Astrocyte (in vitro differentiated cells and primary cell): ENCODE measurements at places on chromosomes 1 and 21. TPM values are rescaled to one million over a fixed set of nuclear protein-coding genes. Genes with fewer than 3 reads are reported as not detected.
A peak's percentile ranks its signal among the peaks of the same experiment; 100 is the strongest.

The RHOU gene
- 3.5 and 6.1 TPM in 2 replicates for total RNA-seq

DNA sequence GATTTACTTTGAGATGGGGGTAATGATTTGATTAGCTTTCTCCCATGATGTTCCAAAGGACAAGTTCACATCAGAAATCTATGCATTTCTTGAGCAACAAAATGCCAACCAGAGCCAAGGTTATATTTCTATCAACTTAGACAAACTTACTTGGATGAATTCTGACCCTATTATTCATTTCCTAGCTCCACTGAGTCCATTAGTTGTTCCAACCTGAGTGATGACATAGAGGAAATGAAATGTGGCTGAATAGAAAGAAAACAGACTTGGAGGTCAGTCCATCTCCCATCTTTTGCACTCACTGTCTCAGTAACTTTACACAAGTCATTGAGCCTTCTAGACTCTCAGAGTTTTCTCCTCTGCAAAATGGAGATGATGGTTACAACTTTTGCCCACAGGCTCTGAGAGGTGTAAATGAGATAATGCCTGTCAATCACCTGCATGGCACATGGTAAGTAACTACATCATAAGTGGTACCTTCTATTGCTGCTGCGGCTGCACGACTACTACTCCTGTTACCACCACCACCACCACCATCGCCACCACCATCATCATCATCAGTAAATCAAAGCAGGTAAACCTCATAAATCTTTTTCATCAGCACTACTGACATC, 98.2 kb downstream of the PTPN14 start:
- peak; percentile 73 for DNase-seq

- peak; percentile 12 for DNase-seq
These were observed 46.3 kb downstream of the AGPAT3 start for GRCh38 chr21:43911015-43911934.

The ANGPTL3 gene
- not detected in 2 replicates for total RNA-seq

GRCh38 chr1:85303440-85304162, 27.2 kb upstream of the BCL10 start:
- no peak for DNase-seq

- peak; percentile 47 for DNase-seq
These were observed 80.6 kb downstream of the TNFSF18 start for GRCh38 chr1:172970186-172970585.

The ITGB3BP gene
- total RNA-seq: 13.6 and 15.6 TPM in 2 replicates

GRCh38 chr1:159408862-159409400, 23.1 kb upstream of the OR10J4 start:
- no peak for DNase-seq

GRCh38 chr1:41540886-41541591, 56.6 kb upstream of the EDN2 start:
- DNase-seq: peak; percentile 49

GRCh38 chr1:63861052-63861691, 87.4 kb downstream of the ROR1 start:
- no peak for DNase-seq

GRCh38 chr1:99358770-99359169, 94.5 kb downstream of the PLPPR4 start:
- no peak for DNase-seq

- DNase-seq: no peak
These were observed 223.0 kb downstream of the LTN1 start for GRCh38 chr21:28769683-28770082.

The AIRE gene
- 0.07 TPM in 1 of 2 replicates, not detected in the other for total RNA-seq

DNA sequence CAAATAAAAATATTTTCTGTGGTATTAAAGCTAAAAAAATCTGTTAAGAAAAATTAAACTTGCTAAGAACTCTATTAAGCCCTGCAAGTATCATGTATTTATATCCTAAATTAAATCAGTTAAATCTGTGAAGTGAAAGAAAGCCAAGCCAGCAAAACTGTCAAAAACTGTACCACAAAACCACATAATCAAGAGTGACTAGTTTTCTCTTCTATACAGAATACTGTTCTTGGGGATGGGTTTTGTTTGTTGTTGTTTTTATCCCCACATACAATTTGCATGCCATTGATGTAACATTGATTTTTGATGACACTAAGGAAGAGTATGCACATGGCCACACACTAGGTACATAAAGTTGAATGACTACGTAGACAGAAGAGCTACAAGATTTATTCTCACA, 20.4 kb downstream of the DPH5 start:
- DNase-seq: no peak

The ZSWIM5 gene
- 0.79 and 1.1 TPM in 2 replicates for total RNA-seq

The KIAA0040 gene
- 5.0 and 5.2 TPM in 2 replicates for total RNA-seq

DNA sequence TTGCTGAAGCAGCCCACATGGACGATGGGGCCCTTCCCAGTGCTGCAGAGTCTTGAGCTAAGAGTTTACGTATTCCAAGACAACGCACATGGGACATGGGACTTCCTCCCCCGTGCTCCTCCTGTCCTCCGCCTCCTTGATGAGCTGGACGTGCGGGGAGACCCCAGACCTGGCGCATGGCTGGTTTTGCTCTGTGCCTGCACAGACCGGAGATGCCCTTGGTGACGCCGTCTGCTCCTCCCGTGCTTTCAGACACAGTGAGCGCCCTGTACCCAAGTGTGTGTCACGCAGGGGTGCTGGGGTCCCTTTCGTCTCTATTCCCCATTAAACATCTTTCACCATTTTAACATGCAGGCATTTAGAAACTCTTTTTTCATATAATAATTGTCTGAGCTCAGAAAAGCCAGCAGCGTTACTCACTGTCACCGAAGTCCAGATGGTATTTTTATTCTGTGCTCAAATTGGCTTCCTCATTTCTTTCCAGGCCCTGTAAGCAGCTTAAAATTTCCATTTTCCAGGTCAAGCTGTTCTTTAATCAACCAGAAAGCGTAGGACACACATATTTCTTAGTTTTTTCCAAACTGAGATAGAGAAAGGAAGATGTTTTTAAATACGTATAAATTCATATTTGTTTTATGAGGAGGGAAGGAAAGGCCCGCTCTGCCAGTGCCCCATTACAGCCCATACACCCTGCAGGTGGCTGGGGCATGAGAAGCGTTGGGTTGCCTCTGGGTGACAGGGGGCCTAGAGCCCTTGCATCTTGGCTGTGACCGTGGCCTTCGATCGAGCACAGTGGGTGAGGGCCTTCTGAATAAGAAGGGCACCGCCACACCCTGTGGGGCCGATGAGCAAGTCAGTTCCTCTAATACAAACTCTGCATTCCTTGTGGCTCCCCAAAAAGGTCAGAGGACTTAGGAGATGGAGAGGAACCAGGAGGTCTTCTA, 17.9 kb upstream of the ZBTB21 start:
- no peak for DNase-seq

DNA sequence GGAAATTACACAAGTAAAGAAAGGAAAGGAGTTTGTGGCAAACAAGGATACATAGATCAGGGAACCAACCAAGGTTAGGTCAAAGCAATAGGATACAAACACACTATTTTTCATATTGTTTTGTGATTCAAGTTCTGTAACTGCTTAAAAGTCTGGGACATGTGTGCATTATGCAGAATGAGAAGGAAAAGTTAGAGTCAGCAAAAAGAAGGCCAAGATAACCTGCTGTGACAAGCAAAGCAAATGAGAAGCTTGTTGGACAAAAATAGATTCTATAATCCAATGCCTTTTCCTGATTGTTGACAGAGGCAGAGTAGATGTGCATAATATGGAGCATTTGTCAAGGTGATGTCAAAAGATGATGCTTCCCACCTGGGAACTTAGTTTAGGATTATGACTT, 556.0 kb upstream of the CXADR start:
- no peak for DNase-seq

The HSD11B1 gene
- not detected in 2 replicates for total RNA-seq

- peak; percentile 60 for DNase-seq
These were observed 52.3 kb upstream of the DUSP10 start for GRCh38 chr1:221794079-221794670.

DNA sequence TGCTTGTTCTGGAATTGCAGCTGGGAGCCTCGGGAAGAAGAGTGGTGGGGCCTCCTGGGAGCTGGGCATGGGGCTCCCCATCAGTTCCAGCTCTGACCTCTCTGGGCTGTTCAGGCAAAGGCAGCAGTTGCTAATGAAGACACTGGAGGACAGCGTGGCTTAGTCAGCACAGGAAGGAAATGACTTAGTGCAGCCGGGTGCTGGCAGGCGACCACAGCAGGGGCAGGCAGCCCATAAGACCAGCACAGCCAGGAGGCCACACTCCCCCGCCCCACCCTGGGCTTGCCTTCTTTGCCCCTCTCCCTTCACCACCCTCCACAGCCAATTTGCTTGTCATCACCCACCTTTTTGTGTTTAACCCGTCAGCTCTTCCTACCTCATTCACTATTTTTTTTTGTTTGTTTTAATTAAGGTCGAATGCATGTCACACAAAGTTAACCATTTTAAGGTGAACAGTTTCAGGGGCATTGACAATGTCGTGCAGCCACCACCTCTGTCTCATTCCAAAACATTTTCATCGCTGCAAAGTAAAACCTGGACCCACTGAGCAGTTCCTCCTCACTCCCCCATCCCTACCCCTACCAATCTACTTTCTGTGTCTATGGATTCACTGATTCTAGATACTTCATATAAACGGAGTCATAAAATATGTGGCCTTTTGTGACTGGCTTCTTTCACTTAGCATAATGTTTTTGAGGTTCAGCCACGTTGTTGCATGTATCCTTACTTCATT, 10.9 kb downstream of the OLIG2 start:
- DNase-seq: peak; percentile 63
